ENCODE measurements at places on chromosomes 2 and 18.
A peak's percentile ranks its signal among the peaks of the same experiment; 100 is the strongest.

DNA sequence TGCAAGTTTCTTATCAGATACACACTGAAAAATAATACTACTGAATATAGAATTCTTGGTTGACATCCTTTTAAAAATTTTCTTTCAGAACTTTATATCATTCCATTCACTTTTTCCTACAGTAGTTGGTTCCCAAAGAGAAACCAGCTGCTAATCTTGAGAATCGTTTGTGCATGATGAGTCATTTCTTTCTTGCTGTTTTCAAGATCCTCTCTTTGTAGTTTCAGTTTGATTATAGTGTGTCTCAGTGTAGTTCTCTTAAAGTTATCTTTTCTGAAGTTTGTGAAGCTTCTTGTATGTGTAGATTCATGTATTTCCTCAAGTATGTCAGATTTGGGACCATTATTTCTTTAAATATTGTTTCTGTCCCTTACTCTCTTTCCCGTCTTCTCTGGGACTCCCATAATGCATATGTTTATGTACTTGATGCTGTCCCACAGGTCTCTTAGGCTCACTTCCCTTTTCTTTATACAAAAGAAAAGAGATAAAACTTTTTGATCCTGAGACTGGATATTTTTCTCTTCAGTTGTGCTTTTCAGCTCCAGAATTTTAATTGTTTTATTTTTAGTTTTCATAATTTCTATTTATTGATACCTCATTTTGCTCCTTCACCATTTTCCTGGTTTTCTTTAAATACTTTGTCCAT is 801.0 kb downstream of the TDRD15 start:
- no peaks in the 10 kb centered on the region for H3K27me3 ChIP-seq
- H3K4me1 ChIP-seq, result no peaks in the 10 kb centered on the region
- DNase-seq, result no peak

- no peak for DNase-seq
These were observed 40.8 kb downstream of the RNF152 start for GRCh38 chr18:61851940-61852451.

DNA sequence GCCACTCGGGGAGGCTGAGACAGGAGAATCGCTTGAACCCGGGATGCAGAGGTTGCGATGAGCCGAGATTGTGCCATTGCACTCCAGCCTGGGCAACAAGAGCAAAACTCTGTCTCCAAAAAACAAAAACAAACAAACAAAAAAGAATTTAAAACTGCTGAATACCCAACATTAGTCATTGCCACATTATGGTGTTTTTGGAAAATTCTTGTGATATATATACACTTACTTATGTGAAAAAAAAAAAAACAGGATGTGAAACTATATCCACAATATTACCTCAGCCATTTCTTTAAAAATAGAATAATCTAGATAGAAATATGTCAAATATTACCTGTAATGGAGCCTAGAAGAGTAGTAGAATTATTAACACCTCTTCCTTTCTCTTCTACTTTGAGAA is 288.3 kb upstream of the FN1 start:
- no peaks in the 10 kb centered on the region for H3K27me3 ChIP-seq
- no peak overlapping the region for H3K27ac ChIP-seq
- peaks cover 5% of the 10 kb centered on the region for H3K4me1 ChIP-seq
- H3K4me3 ChIP-seq, result no peak overlapping the region
- H3K36me3 ChIP-seq, result no peaks in the 10 kb centered on the region

DNA sequence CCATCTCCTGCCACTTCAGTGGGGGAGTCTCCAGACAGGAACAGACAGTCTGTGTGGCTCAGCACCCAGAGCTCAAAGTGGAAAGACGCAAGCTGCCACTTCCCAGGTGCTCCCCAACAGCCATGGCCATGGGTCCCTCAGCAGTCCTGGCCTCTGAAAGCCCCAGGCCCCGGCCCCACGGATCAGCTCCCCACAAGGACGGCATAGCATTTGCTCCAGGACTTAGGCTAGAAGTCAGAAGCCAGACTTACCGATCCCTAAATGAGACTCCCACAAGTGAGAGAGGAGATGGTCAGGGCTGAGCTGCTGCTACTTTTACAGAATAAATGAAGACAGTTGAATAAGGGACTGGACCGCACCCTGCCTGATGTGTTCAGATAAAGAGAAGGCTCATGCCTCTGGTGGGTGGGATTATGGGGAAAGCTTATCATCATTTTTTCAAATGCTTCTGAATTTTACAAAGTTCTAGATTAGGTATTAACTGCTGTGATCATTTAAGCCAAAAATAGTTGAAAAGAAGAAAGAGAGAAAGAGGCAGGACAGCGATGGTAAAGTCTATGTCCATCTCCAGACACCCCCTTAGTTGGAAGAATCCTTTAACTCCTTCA is 50.5 kb downstream of the ADD2 start:
- no peak overlapping the region for H3K4me3 ChIP-seq
- no peak overlapping the region for H3K27ac ChIP-seq
- H3K4me1 ChIP-seq, result peaks cover 5% of the 10 kb centered on the region
- no peaks in the 10 kb centered on the region for H3K27me3 ChIP-seq
- no peak for DNase-seq

DNA sequence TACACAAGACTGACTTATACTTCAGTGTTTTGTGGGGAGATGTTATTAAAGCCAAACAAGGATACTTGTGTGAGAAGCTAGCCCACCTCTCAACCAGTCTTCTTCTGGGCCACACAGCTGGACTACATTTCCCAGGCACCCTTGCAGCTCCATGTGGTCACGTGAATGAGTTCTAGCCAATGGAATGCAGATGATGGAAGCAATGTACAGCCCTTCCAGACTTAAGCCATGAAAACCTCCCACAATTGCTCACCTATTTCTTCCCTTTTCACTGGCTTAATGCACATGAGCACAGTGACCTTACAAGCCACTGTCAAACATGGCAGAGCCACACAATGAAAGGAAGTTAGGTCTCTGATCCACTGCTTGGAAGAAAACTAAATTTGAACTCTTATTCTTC is 20.4 kb upstream of the FEZ2 start:
- no peaks in the 10 kb centered on the region for H3K27me3 ChIP-seq
- no peak overlapping the region for H3K4me3 ChIP-seq
- H3K27ac ChIP-seq, result no peak overlapping the region
- H3K4me1 ChIP-seq, result no peaks in the 10 kb centered on the region
- DNase-seq, result peak; percentile 79

GRCh38 chr2:101679801-101680487 is 17.6 kb upstream of the MAP4K4 start:
- H3K4me1 ChIP-seq, result no peaks in the 10 kb centered on the region
- no peaks in the 10 kb centered on the region for H3K27me3 ChIP-seq
- no peaks in the 10 kb centered on the region for H3K36me3 ChIP-seq
- no peak overlapping the region for H3K4me3 ChIP-seq
- DNase-seq, result peak; percentile 58

DNA sequence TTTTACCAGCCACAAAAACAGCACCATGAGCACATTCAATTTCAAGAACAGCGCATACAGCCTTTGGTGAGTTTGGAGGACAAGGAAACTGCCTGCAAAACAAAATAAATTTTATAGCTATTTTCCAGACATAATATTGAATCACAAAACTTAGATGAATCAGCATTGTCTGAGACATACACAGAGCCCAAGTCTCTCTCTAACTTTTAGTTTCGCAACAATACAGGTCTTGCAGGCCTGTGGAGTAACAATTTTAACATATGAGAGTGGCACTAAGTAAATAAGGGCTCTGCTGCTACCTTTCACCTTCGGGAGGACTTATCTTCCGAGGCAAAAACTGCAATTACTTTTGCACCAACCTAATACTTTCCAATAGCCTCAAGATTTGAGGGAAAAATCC is 56.1 kb upstream of the PEX13 start:
- H3K36me3 ChIP-seq, result no peaks in the 10 kb centered on the region
- H3K27ac ChIP-seq, result no peak overlapping the region
- H3K27me3 ChIP-seq, result no peaks in the 10 kb centered on the region

GRCh38 chr2:215611609-215612386 is 175.9 kb upstream of the FN1 start:
- H3K4me3 ChIP-seq, result no peak overlapping the region
- H3K4me1 ChIP-seq, result peaks cover 19% of the 10 kb centered on the region
- H3K27me3 ChIP-seq, result no peaks in the 10 kb centered on the region
- peak; percentile 35 for DNase-seq

DNA sequence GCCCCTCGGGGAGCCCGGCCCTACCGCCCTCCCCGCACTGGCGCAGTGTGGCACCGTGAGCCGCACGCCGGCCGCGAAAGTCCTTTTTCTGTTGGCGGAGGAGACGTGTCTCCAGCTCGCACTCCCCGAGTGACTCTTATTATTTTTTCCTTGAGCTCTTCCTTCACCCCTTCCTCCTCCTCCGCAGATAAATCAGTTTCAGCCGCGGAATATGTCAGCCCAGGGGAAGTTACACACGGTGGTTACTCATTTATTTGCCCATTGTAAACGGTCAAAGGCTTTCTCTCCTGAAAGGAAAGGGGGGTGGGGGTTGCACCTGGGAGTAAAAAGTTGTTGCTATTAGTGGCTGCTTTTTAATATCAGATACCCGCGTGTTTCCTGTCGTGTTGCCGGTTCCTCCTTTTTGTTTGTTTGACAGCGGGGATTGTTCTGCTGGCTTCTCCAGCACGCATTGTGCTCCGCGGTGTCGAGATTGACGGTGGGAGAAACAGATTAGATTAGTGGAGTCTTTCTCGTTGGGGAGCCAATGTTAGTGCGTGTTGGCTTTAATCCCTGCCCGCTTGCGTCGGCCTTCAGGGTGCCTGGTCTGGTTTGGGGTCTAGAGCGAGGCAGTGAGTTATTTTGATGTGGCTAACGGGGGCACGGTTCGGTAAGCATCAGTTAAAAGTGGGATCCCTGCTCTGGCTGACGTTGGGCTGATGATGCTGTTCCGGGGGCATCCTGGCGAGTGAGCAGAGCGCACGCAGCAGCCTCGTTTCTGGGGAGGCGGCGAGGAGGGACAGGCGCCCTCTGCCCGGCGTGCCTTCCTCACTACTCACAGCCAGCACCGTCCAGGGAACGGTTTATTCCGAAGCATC is 1.6 kb downstream of the CRIM1 start:
- no peaks in the 10 kb centered on the region for H3K4me1 ChIP-seq
- H3K36me3 ChIP-seq, result no peaks in the 10 kb centered on the region
- H3K27me3 ChIP-seq, result peaks cover 61% of the 10 kb centered on the region
- peak; percentile 43 for DNase-seq

DNA sequence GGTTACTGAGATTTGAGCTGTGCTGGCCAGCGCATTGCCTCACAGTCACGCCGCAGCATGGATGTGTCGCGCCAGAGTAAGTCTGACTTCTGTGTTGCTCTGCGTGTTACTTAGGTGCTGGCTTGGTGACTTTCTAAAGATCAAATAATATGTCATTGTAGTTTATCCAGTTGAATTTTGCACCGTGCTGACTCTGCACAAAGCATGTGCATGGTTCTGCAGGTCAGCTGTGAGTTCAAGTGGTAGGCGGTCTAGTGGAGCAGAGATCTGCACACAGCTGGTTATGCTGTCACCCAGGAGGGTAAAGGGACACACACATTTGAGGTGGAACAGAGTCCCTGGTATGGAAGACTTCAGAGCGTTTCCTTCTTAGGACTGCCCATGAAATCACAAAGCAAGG is 105.1 kb downstream of the CEP192 start:
- no peak overlapping the region for H3K4me3 ChIP-seq
- H3K27me3 ChIP-seq, result no peaks in the 10 kb centered on the region
- H3K4me1 ChIP-seq, result no peaks in the 10 kb centered on the region
- H3K27ac ChIP-seq, result no peak overlapping the region

- H3K4me3 ChIP-seq, result no peak overlapping the region
- no peaks in the 10 kb centered on the region for H3K36me3 ChIP-seq
- H3K27me3 ChIP-seq, result no peaks in the 10 kb centered on the region
- H3K4me1 ChIP-seq, result no peaks in the 10 kb centered on the region
- no peak overlapping the region for H3K27ac ChIP-seq
These were observed 1302.9 kb upstream of the ACVR2A start for GRCh38 chr2:146541896-146542295.

DNA sequence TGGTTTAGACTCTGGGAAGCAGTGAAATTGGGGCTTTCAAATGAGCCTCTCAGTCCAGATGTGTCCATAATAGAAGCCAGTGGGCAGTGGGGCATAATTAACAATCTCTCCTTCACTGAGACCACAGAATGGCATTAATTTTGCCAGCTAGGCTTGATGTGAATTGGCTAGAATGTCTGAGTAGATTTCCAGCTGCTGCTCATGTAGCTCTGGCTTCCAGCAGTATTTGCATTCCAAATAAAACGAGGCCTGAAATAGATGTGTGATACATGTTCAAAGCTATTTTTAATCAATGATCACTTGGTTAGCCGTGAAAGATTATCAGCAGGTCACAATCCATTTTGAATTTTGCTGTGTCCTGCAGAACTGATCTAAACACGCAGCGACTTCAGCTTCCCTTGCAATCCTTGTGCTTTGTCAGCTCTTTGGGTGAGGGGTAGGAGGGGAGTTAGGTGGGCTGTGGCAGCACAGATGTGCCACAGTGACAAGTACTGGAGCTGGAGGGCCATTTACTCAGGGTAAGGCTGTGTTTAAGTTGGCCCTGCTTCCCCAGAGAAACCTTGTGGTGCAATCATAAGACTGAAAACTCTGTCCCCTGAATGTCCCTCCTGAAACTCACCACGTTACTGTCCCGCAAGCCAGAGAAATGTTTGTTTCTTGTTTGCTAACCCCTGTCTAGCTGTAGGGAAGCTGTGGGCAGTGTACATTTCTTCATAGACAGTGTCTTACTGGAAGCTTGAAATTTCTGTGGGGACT is 56.9 kb upstream of the TMEM178A start:
- DNase-seq, result peak; percentile 43
- peak overlapping the region; percentile 84 for H3K27ac ChIP-seq
- H3K36me3 ChIP-seq, result no peaks in the 10 kb centered on the region
- no peak overlapping the region for H3K4me3 ChIP-seq
- no peaks in the 10 kb centered on the region for H3K27me3 ChIP-seq

DNA sequence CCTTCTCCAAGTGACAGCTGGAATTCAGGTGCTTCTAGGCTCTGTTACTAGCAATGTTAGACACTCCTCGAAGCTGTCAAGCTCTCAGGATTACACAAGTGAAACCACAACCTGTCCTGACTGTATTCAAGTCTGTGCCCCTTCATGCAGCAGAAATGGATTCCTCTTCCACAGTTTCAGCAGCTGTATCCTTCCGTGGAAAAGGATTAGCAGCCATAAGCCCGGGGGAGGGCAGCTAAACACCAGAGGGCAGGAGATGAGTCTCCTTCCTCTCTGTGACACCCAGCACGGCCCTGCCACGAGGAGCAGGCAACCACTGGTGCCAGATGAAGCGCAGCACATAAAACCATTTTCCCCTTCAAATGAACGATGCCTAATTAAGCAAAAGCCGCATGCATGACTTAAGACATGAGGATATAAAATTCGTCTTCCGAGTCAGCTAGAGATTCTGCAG is 1.2 kb downstream of the ST3GAL5 start:
- peaks cover 6% of the 10 kb centered on the region for H3K4me1 ChIP-seq
- H3K4me3 ChIP-seq, result peak overlapping the region; percentile 90
- no peaks in the 10 kb centered on the region for H3K27me3 ChIP-seq

Data from cardiac muscle cell (in vitro differentiated cells and primary cell).